ENCODE measurements at places on chromosomes 5 and 9.

- no peak for DNase-seq
These were observed 136.3 kb downstream of the MED27 start for GRCh38 chr9:131943351-131943841.

DNA sequence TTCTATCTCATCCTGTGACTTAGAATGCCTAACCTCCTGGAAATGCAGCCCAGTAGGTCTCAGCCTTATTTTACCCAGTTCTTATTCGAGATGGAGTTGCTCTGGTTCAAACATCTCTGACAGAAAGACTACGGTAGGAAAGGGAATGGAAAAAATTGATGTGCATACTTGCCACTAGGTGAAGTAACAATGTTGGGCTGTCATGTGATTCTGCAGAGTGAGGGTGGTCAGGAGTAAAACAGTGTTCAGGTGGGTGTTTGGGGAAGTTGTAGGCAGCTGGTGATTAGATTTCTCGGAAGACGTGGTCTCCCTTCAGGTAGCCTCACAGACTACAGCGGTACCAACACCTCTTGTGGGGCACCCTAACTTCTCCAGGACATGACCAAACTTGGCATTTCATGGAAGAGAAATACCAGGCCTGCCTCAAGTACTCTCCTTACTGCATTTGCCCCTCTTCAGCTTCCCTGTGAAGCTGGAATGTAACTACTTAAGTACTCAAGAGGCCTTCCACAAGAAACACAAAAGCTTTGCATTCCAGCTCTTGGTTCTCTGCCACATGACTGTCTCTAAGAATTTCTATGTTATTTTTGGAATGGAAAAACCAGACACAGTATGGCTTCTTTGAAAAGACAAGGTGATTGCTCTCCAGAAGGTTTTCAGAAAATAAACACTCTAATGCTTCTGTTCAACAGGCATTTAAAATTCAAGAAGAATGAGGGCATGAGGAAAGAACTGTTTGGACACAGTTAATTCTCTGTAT, 17.4 kb upstream of the ENTREP1 start:
- DNase-seq: no peak

DNA sequence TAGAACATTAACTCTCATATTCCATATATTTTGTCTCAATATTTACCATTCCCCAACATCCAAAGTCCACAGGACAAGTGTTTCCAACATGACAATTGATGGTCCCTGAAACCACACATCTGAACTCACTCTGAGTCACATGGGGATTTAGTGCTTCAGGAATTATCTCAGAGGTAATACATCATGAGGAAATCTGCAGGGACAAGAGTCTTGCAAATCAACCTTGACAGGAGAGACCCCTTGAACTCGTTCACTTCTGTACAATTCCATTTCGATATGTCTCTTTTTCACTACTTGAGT, 119.7 kb upstream of the ABCA1 start:
- no peak for DNase-seq

DNA sequence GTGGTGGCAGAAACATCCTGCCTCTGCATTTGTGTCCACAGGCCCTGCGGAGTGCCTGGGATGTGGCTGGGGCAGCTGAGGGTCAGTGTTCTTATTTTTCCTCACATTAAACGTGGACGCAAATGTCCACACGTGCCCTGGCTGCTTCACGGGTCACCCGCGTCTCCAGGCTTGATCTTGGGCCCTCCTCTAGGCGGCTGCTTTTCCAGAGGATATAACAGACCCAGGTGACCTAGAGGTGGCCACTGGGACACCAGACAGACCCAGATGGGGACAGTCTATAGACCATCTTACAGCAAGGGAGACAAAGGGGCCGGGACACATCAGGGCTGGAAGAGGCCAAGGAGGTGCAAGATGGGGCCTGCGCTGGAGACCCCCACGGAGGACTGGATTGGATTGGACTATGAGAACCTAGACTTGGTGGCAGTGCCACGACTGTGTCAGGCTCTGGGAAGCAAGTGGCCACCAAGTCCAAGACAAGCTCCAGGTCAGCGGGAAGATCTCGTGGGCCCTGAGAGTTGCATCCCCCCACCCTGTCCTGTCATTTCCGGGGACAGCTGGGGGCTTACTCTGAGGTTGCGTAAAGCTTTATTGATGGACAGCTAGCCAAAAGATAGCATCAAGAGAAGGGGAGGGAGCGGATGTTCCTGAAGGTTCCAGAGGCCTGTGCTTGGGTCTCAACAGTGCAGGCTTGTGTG, 6.9 kb downstream of the WNK2 start:
- DNase-seq: no peak

- no peak for DNase-seq
These were observed 138.9 kb downstream of the C9orf50 start for GRCh38 chr9:129481810-129482511.

GRCh38 chr5:158814521-158814920, 285.2 kb downstream of the EBF1 start:
- no peak for DNase-seq

DNA sequence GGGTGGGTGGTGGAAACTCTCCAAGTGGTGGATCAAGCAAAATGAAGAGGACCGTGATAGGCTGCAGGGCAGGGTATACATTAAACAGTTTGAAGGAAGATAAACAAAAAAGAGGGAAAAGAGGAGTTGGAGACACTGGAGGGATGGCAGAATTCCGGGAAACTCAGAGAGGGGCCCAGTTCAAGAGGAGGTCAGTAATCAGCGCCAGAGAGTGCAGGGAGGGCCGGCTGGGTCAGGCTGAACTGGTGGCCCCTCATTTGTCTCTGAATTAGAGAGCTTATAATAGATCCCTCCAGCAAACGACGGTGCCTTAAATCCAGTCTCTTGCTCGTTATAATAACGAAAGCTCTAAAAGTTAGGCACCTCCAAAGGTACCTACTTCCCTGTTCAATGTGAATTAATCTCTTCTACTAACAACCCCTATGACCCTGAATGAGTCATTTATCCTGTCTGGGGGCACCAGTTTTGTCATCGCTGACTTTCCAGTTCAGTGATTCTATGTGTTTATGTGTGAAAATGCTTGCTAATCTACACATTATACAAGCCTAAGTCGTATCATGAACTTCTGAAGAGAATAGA, 2.4 kb upstream of the ZSWIM6 start:
- DNase-seq: peak; percentile 27

DNA sequence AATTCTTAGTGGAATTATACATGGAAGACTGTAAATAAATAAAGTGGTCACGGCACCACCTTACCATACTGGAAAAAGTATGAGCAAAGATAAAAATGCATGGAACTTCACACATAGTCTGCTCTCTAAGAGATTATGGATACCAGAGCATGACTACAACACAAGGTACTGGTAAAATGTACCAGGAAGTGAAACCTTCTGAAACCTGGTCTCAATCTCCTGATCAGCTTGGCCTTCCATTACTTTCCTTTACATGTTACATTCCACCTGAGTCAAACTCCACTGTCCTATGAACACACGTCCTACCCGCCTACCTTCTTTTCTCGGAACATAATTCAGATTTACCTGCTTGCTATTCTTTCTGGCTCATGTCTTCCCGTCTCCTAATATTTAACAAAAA, 15.9 kb downstream of the PTAR1 start:
- no peak for DNase-seq

DNA sequence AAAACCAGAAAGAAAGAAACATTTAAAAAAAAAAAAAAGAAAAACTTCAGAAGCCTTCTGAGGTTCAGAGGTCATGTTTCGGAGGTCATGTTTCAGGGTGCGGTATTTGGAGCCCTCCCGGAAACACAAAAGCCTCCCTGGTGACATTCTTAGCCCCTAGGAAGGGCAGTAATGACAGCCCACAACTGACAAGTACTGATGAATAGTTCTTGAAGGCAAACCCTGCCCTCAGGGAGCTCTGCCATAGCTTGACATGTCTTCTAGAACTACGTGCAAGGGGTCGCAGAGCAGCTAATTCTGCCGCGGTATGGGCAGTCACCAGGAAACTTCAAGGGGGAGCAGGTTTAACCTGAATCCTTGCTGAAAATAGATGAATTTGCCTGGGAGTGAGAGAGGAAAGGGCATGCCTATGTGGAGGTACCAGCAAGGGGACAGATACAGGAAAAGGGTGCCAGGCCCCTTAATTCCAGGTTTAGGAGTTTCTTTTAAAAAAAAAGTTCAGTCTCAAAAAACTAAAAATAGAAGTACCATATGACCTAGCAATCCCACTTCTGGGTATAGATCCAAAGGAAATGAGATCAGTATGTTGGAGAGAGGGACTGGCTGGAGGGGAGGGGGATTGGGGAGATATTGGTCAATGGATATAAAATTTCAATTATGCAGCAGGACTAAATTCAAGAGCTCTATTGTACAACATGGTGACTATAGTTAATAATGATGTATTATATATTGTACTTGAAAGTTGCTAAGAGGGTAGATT, 98.4 kb downstream of the C9orf152 start:
- no peak for DNase-seq

DNA sequence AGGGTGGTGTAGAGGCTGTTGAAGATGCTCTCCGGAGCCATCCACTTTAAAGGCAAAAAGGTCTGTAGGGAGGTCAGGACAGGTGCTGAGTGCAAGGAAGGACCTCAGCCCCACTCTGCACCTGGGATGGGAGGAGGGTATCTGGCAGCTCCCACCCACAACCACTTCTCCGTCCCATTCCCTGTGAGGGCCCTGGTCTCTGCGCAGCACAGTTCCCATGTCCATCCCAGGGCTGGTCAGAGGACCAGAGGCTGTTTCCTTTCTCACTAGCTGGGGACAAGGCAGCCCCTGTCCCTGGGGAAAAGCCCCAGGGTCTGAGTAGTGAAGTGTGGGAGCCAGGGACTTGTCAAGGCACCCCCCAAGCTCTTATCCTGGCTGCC, 33.7 kb upstream of the CSF1R start:
- DNase-seq: no peak

DNA sequence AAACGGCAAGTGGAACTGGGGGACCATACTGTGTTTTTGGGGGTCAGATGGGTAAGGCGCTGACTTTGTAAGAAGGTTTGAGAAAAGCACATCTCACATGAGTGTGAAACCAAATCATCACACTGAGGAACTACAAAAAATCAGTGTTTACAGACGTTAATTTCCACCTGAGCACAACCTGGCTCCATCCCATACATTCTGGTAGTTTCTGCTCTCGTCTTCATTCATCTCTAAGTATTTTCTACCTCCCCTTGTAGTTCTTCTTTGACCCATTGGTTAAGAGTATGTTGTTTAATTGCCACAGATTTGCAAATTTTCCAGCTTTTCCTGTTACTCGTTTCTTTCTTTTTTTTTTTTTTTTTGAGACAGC, 8.9 kb upstream of the DPP7 start:
- DNase-seq: no peak

DNA sequence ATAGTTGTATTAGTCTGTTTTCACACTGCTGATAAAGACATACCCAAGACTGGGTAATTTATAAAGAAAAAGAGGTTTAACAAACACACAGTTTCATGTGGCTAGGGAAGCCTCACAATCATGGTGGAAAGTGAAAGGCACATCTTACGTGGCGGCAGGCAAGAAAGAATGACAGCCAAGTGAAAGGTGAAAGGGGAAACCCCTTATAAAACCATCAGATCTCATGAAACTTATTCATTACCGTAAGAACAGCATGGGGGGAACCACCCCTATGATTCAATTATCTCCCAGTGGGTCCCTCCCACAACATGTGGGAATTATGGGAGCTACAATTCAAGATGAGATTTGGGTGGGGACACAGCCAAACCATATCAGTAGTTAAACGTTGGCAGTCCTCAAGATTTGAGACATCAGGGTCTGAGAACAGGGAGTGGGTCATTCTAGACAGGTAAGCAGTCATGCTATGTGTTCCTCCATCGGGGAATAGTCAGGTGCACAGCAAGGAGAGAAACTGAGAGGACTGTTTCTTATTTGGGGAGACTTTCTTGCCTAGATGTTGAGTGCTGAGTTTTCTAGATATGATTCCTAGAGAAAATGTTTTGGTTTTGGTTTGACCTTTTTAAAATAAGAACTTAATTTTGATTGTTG, 45.8 kb upstream of the ENTREP1 start:
- DNase-seq: peak; percentile 16

DNA sequence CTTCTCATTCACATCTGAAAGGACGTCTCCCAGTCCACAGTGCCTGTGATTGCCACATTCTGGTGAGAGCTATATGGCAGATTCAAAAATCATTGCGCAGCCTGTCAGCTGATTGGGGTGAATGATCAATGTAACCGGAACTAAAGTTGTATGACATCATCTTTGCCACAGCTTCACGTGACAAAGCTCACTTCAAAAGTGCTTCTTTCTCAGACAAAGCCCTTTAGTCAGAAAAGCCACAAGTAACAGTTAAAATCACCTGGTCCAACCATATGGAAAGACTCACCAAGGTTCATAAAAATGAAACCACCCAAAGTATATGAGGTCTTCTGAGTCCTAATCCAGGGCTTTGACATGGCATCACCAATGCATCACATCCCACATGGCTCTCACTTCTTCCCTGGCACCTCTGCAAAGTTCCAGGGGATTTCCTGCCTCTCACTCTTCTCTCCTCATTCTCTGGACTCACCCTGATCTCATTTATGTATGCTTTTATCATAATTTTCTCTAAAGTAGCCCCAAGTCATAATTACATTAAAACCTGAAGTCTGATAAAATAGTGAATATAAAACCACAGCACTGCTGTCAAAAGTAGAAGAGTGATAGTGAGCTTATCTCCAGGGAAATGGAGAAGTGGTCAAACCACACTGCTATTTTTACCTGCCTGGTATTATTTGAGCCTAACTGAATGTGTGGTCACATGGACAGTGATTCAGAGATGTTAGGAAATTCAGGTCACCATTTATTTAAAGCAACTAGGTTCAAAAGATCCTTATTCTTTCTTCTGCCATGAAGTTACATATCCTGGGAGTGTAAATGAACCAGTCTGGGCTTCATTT, 193.1 kb upstream of the PTGER4 start:
- peak; percentile 70 for DNase-seq

DNA sequence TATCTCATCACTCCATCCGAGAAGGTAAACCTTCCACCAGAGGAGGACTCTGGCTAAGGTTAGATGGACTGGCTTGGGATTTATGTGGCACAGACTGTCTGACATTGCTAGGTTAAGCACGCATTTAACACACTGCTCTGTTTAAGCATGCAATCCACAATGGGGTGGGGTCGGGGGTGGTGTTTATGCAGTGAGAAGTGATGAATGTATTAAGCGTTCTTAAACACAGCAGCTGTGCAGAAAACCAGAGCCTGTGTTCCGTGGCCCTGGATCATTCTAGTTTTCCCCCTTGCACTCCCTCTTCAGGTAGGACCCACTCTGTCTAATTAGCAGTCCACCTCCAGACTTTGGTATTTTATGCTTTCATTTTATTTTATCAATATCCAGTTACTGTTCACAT, 46.4 kb downstream of the STXBP1 start:
- no peak for DNase-seq
